ENCODE measurements at places on chromosomes 11 and 22.

- no peak for DNase-seq
Measured at GRCh38 chr11:106961518-106961917, 56.8 kb downstream of the GUCY1A2 start.

DNA sequence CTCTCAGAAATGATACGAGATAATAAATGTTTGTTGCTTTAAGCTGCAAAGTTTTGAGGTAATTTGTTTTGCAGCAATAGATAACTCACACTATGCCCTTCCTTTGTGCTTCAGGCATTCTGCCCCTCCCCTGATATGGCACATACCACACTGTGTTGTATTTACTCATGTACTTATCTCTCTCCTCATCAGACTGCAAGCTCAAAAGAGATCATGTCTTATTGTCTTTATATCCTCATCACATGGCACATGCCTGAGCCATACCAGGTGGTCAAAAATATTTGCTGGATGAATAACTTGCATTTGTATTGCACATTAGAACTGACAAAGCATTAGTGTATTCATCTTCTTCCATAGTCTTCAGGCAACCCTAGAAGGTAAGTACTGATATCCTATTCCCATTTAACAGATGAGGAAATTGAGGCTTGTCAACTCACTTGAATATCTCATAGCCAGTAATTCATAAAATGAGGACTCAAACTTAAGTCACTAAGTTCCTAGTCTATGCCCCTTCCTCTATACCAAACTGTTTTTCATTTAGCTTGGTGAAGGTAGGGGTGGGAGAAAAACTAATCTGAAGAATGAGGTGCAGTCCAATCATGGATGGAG is 83.9 kb upstream of the EED start:
- DNase-seq = no peak

GRCh38 chr22:21650823-21651520 is 8.9 kb downstream of the SDF2L1 start:
- no peak for DNase-seq

GRCh38 chr22:36443198-36443770 is 38.2 kb downstream of the TXN2 start:
- DNase-seq = no peak

GRCh38 chr11:3102641-3102921 is 45.4 kb upstream of the CARS1 start:
- no peak for DNase-seq

DNA sequence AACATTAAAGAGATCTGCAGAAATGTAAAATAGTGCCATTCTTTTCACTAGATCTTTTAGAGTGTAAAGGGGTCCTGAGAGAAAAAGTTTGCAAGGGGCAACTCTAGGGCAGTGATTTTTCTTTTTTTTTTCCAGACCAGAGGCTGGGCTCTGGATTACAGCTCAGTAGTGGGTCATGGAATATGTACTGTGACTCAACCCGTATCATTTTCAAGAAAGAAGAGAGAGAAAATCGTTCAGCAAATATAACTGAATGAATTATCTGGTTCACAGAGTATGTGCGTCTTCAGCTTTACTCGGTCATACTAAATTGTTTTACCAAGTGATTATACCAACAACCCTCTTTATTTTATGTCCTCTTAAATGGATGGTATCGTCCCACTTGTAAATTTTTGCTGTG is 3.8 kb downstream of the CEP57 start:
- no peak for DNase-seq

GRCh38 chr11:119316729-119317591 is at the start of gene MCAM:
Gene MCAM (minus strand): TSS chr11:119317130. CDS start chr11:119317101, 29 bp downstream.
- no peak for DNase-seq

- no peak for DNase-seq
Measured at GRCh38 chr11:55895216-55895615, 12.1 kb downstream of the TRIM51 start.

DNA sequence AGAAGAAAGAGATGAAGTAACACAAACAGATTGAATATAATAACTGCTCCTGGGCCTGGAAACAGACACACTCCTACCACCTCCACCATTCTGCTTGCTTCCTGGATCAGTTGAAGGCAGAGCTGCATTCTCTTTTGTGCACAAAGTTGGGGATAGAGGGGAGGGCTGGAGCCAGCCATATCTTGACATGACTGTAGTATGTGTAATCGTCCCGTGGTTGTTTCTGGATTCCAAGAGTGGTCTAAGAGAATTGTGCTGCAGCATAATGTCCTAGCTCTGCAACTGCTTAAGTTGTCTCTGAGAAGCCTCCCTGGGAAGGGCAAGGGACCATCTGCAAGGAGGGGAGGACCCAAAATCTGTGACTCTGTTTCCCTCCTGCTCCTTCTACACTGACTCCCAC is 3.2 kb downstream of the CRY2 start:
- DNase-seq = no peak

GRCh38 chr11:95296165-95296564 is 65.2 kb upstream of the SESN3 start:
- no peak for DNase-seq

- no peak for DNase-seq
Measured at GRCh38 chr11:20656901-20657300, 12.5 kb upstream of the NELL1 start.

DNA sequence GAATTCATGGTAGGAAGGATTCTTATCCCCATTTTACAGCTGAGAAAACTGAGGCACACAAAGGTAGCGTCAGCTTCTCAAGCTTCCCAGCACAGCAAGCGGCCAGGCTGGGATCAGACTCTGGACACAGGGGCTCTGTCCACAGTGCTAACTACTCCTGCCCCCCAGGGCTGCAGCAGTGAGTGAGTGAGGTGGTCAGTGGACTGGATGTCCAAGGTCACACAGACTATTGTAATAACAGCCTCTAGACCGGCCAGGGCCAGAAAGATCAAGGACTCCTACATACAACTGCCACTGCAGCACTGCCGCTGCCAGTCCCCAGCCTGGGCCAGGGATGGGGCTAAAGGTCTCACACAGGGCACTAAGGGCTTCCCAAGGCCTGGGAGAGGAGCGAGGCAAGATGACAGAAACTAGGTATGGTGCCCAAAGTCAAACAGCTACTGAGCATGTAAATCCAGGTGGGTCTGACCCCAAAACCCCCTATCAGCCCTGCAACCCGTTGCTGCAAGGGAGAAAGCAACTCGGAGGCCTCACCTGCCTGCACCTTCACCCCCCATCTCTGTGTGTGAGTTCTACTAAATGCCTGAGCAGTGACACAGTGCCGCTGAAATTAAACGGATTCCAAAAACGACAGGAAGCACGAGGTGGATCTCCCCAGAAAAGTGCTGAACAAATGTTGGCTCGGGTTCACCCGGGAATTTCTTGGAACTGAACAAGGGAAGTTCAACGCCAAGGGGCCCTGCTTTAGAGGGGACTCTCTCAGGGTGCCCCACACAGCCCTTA is 161.8 kb upstream of the GRK3 start:
- DNase-seq = peak; percentile 4

GRCh38 chr22:41177622-41178424 is 27.3 kb upstream of the L3MBTL2 start:
- DNase-seq = no peak

DNA sequence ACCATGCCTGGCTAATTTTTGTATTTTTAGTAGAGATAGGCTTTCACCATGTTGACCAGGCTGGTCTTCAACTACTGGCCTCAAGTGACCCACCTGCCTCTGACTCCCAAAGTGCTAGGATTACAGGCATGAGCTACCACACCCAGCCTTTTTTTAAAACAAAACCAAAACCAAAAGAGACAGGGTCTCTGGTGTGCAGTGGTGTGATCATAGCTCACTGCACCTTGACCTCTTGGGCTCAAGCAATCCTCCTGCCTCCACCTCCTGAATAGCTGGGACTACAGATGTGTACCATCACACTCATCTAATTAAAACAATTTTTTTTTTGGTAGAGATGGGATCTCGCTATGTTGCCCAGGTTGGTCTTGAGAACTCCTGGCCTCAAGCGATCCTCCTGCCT is 77.7 kb downstream of the PTPRJ start:
- DNase-seq = no peak

- no peak for DNase-seq
Measured at GRCh38 chr11:120124355-120124754, 13.6 kb downstream of the TRIM29 start.

DNA sequence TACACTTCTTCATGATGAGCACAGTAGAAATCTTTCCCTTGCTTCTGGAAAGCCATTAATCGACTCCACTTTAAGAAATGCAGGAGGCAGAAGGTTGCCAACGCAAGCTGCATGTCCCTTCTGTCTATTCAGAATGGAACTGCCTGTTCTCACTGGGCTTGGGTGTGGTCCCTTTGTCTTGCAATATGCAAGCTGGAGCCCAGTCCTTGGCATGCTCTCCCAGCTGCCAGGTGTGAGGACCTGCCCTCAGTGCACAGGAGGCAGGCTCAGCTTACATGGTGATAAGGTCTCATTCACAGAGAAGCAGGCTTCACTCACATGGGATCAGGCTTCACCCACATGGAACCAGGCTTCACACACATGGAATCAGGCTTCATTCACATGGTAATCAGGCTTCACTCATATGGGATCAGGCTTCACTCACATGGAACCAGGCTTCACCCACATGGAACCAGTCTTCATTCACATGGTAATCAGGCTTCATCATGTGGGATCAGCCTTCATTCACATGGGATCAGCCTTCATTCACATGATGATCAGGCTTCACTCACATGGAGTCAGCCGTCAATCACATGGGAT is 59.2 kb upstream of the USP47 start:
- DNase-seq = no peak

- DNase-seq = no peak
Measured at GRCh38 chr22:30285846-30286200, 3.5 kb downstream of the CASTOR1 start.

GRCh38 chr11:65579291-65579690 is 3.4 kb downstream of the EHBP1L1 start:
- no peak for DNase-seq

DNA sequence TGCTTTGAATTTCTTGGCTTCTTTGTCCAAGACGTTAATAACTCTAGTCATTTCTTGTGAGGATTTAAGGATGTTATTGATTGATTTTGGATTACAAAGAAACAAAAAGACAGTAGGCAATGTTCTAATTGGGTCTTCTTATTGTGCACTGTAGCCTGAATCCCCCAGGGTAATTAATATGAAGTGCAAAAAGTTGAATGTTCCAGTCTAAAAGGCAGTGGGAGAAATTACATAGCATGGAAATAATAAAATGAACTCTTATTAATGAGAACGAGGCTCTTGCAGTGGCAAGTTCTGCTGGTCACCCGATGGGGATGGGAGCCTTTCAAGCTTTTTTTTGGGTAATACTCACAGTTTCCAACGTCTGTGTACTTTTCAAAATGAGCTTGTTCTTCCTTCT is 45.6 kb downstream of the UBASH3B start:
- DNase-seq = no peak

- no peak for DNase-seq
Measured at GRCh38 chr11:43927925-43928707, 14.3 kb upstream of the C11orf96 start.

DNA sequence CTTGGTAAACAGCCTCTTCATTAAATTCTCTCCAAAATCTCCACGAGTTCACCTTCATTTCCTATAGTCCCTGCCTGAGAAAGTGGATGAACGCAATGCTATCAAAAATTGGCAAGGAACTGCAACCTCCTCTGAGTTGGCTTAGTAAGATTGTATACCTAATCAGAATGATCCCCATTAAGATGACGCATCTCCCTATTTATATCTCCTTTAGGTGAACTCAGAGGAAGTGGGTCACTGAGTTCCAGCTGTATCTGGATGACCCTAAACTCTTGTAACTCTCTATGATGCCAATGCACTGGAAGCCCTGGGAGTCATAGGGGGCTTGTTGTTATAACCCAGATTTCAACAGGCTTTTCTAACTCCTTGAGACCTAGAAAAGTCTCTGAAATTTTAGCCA is 48.2 kb downstream of the OR10A6 start:
- no peak for DNase-seq

All from GM10248 (cell line).